ENCODE measurements at places on chromosomes 16 and 17.

DNA sequence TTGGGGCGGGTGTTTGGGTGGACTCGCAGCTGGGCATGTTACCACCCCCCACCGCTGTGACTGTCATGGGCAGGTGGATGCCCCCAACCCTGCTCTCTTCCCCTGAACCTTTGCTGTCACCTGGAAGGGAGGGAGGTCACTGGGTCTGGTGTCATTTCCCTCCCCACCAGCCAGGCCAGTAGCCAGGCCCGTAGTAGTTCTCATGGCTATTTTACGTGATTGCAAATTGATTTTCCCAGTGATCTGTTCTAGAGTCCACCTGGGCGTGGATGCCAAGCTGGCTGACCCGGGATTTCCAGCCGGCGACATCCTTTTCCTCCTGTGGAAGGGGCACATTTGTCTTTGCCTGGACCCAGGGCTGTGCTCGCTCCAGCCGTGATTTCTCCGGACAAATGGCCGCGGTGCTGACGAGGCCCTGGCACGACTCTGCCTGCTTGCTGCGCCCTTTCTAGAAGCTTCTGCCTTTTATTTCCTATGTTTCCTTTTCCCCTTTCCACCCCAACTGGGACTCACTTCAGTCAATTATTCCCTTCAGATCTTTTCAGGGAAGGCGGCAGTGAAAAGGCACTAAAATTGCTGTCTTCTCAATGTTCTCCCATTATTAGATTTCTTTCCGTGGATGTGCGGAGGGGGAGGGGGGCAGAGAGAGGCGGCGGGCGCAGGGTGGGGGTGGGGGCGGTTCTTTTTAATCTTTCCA is 226.9 kb upstream of the CIBAR2 start:
- no peak for DNase-seq

- DNase-seq: no peak
Measured at GRCh38 chr16:89530401-89531381, 22.5 kb downstream of the SPG7 start.

DNA sequence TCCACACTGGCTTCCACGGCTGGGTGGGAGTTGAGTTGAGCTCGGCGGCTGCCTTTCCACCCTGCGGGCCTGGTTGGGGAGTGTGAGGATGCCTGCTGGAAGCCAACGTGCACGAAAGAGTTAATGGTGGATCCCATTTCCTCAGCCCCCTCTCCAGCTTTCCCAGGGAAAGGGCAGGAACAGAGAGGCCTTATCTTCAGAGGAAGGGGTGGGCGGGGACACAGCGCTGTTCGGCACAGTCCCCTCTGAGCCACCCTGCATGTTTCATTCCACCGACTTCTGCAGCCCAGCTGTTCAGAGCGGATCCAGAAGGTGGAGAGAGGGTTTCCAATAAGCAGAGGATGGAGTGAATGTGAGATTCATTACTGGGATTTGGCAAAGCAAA is 295.3 kb downstream of the SEC14L1 start:
- DNase-seq: no peak

- DNase-seq: no peak
Measured at GRCh38 chr16:86118467-86119307, 219.7 kb downstream of the IRF8 start.

- no peak for DNase-seq
Measured at GRCh38 chr16:3793161-3793576, 75.8 kb upstream of the TRAP1 start.

- no peak for DNase-seq
Measured at GRCh38 chr16:9125658-9126505, 34.4 kb downstream of the HAPSTR1 start.

- no peak for DNase-seq
Measured at GRCh38 chr16:13106464-13106863, 205.1 kb downstream of the SHISA9 start.

- no peak for DNase-seq
Measured at GRCh38 chr16:89123001-89123830, 29.6 kb downstream of the ACSF3 start.

GRCh38 chr16:77564791-77565390 is 130.1 kb upstream of the ADAMTS18 start:
- DNase-seq: no peak

- DNase-seq: no peak
Measured at GRCh38 chr16:87363771-87364455, 19.7 kb downstream of the FBXO31 start.

- no peak for DNase-seq
Measured at GRCh38 chr17:44610331-44610730, 45.9 kb upstream of the MEIOC start.

GRCh38 chr16:51134269-51134812 is 16.7 kb downstream of the SALL1 start:
- DNase-seq: no peak

- no peak for DNase-seq
Measured at GRCh38 chr16:31913668-31914067, 40.1 kb downstream of the ZNF267 start.

DNA sequence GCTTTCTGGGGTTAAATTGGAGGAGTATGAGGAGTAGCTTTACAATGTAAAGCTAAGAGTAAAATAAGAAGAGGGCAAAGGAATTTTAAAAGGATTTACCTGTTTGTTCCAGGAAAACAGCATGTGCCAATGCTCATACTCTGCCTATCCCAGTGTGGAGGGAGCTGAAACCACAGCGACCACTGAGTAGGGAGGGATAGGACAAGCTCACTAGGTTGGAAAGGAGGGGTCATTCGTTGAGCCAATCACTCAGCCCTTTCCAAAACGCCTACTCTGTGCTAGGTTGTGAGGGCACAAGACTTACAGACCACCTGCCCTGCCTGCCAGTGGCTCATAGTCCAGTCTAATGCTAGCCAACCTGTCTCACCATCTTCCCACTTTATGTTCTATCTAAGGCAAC is 1.1 kb upstream of the DNAJC7 start:
- DNase-seq: no peak

- no peak for DNase-seq
Measured at GRCh38 chr17:41717408-41718286, 5.5 kb downstream of the GAST start.

- no peak for DNase-seq
Measured at GRCh38 chr17:66076546-66077190, 115.3 kb downstream of the CEP112 start.

DNA sequence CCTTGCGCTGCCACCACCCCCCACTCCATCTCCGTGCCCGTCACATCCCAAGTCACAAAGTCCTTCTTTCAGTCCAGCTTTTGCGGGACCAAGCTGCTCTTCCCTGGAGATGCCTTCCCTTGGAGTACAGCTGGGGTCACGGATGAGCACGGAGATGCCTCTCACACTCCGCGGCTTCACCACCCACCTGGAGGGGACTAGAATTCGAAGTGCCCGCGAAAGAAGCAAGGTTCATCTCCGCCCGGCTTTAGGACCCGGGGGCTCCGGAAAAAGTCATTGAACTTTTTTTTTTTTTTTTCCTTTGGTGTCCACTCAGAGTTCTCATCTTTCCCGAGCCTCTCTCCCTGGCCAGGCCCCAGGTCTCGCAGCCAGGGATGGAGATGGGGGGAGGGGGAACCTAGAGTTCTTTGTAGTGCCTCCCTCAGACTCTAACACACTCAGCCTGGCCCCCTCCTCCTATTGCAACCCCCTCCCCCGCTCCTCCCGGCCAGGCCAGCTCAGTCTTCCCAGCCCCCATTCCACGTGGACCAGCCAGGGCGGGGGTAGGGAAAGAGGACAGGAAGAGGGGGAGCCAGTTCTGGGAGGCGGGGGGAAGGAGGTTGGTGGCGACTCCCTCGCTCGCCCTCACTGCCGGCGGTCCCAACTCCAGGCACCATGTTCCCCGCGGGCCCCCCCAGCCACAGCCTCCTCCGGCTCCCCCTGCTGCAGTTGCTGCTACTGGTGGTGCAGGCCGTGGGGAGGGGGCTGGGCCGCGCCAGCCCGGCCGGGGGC is at the start of gene FKBP10:
FKBP10 (plus strand) TSS at position 624 of the 771 bp plus-strand sequence; CDS start at position 655, 31 bp downstream.
- no peak for DNase-seq

DNA sequence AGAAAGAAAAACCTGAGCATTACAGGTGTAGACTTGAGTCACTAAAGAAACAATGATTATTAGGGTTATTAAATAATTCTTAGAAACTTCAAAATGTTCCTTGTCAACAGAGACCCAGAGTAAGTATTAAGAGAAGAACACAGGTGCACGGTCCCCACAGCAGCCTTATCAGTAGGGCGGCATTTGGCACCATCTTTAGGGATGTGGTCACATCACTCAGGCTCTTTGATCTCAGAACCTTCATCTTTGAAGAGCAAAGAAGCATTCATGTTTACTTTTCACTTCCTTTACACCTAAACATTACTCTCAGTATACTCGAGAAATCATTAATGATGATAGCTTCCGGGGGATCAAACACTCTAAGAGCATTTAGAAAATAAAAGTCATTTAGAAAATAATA is 928.7 kb downstream of the KCNJ2 start:
- no peak for DNase-seq

GRCh38 chr17:42243493-42243982 is 32.7 kb downstream of the STAT5B start:
- no peak for DNase-seq

GRCh38 chr16:83501481-83501880 is 306.3 kb upstream of the HSBP1 start:
- DNase-seq: no peak

DNA sequence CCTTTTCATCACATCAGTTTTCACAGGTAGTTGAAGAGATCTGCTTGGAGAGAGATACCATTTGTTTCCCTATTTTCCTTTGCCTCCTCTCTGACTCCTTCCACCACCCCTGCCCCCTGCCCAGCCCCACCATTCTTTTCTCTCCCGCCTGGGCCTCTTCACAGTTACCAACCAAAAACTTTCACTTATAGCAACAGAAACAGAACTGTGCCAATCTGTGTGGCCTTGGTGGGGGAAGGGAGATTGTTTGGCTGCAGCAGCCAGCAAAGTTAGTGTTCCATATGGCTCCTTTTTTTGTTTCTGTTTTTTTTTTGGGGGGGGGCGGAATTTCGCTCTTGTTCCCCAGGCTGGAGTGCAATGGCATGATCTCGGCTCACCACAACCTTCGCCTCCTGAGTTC is 17.2 kb upstream of the ARL4D start:
- DNase-seq: no peak

DNA sequence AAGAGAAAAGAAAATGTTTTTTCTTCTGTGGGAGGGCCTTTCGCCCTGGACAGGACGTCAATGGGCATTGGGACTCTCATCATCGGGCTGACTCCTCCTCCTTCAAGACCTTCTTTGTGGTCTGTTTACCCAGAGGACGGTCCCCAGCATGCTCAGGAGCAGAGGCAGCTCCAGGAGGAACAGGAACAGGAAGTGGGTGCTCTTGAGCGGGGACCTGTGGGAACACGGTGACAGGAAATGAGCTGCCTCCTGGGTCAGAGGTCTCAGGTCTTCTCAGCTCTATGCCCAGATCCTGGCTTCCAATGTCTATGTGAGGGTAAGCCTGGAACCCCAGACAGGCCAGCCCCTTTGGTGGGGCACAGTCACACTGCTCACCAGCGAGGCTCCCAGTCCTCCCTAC is 12.2 kb downstream of the CD300LD start:
- DNase-seq: no peak

GRCh38 chr17:79427621-79428539 is 183.0 kb downstream of the RBFOX3 start:
- DNase-seq: no peak

DNA sequence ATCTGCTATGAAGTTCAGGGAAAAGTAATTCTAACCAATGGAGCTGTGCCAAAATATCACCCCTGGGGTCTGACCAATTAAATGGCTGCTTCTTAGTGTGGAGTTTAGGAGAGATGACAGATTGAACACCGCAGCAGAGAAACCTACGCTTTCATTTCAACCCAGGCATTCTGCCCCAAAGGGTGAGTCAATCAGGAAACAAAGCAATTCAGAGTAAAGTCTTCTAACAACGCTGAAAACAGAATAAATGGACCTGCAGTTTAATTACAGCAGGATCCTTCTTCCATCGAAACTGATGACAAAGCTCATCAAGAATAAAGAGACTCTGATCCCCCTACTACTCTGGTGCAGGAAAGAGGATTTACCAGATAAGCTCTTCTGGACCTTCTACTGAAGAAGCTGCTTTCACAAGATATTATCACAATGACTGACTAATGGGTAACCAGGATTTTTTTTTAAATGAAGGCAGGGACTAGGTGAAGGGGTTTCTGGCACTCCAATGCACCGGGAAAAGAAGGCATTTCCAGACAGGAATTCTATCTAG is 16.7 kb downstream of the RFFL start:
- DNase-seq: peak; percentile 22

- no peak for DNase-seq
Measured at GRCh38 chr16:4917117-4917516, 19.8 kb downstream of the PPL start.

GRCh38 chr17:80696456-80696855 is 151.8 kb downstream of the RPTOR start:
- DNase-seq: no peak

GRCh38 chr17:47949946-47950345 is 7.7 kb downstream of the PRR15L start:
- DNase-seq: no peak

DNA sequence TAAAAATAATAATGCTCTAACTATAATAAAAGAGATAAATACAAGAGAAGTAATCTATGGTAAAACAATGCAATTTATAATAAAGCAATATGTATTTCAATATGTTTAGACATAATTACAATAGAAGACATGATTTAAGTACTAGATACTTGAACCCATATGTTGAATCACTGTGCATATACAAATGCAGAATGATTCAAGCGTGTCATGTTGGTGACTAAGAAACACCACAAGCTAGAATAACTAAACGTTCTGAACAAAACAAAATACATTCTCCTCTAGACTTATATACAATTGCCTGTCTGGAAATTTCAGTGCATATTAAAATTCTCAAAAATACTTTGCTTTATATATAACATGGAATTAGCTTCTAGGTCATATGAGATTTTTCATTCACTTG is 11.2 kb downstream of the TADA2A start:
- DNase-seq: no peak

GRCh38 chr16:24971718-24972117 is 43.5 kb downstream of the ARHGAP17 start:
- DNase-seq: no peak

DNA sequence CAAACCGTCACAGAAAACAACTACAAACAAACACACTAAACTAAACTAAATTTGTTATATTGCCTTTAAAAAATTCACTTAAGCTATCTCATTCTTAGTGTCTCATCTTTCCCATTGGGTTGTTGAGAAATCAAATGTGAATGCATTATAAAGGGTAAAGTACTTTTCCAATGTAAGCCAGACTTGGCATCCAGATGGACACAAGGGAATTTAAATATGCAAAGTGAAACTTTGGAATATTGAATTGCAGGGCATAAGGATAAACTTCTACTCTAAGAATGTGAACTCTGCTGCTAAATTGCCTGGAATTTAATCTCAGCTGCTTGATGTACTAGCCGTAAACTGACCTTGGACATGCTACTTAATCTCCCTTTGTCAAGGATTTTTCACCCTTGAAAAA is 1554.6 kb downstream of the CDH8 start:
- DNase-seq: no peak

GRCh38 chr17:78359997-78360370 is at the start of gene SOCS3:
SOCS3 (minus strand) TSS chr17:78360077; CDS start chr17:78359095, 982 bp downstream.
- DNase-seq: peak; percentile 91

GRCh38 chr16:9092282-9092977 is 986 bp downstream of the HAPSTR1 start:
- DNase-seq: peak; percentile 43

GRCh38 chr17:62444063-62444462 is 20.4 kb downstream of the METTL2A start:
- DNase-seq: no peak

- DNase-seq: no peak
Measured at GRCh38 chr16:88477631-88478519, 24.8 kb downstream of the ZFPM1 start.

GRCh38 chr17:1907909-1908698 is 78.3 kb downstream of the RPA1 start:
- DNase-seq: no peak
